Breast epithelium (tissue), 4 donors: ENCODE measurements at places on chromosomes 2 and 18.
A peak's percentile ranks its signal among the peaks of the same experiment; 100 is the strongest.

- peak; percentile 51 for DNase-seq
Observed at GRCh38 chr2:165469417-165469816, at the start of gene CSRNP3. Gene CSRNP3, plus strand, starts transcription at chr2:165469698. Its CDS starts 125,368 bp downstream, at chr2:165595066.

DNA sequence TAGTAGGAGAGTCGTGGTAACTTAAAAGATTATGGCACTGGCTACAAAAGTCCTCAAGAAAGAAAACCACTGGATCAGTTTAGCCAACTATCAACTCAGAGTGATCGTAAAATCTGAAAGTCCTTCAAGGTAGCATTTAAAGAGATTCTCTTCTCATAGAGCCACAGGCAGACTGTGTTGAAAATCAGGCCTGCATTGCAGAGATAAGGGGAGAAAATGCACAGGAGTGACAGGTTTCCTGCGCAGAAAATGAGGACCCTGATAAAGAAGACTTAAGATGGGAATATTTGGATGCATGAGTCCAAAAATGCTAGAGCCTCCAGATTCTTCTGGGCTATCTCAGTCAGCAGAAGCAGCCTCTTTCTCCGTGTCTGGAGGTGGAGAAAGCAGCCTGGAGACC lies 360.9 kb downstream of the PLCL1 start:
- DNase-seq, result no peak

- no peak for DNase-seq
Observed at GRCh38 chr2:111239107-111239506, 118.4 kb downstream of the BCL2L11 start.

GRCh38 chr18:10378688-10379420 lies 75.6 kb upstream of the APCDD1 start:
- DNase-seq, result no peak

DNA sequence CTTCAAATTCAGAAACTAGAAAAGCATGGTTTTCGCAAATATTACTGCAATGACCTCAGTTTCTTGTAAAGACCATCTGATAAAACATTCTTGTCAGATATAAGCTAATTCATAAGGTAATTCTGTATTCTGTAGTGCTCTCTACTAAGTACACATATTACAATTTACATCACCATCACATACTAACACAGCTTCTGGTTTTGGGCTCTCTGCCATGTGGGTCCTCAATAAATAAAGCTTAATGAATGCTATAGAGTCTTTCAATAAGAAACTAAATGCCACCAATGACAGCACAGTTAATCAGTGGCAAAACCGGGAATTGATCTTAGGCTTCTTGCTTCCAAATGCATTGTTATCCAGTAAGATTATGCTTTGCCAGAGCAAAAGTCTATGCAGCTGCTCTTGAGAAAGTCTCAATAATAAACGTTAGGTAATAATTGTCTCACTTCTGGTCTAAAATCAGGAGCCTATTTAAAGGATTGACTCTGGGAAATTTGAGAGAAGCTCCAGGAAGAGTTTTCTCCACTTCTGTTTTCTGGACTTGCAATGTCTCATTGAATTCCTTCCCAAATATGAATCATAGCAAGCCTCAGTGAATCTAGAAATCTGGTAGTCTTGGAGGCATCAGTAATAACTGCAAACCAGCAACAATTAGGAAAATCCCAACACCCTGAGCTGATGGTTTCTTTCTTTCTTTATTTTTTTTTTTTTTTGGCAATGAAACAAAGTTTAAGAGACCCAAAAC lies 67.9 kb upstream of the RAPGEF4 start:
- no peak for DNase-seq

GRCh38 chr18:7626175-7626921 lies 59.2 kb downstream of the PTPRM start:
- DNase-seq, result no peak

DNA sequence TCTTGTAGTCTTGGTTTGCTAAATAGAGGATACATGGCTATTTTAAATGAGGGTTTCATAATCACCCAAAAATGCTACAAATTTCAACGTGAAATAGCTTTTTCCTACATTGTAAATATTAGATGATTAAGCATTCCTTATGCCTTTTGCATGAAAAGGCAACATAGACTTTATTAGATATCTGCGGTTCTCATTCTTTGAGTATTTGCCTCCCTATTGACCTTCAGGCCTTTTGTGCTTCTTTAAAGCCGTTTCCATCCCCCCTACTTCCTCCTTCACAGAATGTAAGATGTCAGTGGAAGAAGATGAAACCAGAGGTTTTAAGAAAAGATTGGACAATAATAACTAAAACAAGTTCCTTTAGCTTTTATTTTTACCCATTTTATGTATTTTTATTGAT lies 144.1 kb downstream of the UBE2E3 start:
- DNase-seq, result no peak

DNA sequence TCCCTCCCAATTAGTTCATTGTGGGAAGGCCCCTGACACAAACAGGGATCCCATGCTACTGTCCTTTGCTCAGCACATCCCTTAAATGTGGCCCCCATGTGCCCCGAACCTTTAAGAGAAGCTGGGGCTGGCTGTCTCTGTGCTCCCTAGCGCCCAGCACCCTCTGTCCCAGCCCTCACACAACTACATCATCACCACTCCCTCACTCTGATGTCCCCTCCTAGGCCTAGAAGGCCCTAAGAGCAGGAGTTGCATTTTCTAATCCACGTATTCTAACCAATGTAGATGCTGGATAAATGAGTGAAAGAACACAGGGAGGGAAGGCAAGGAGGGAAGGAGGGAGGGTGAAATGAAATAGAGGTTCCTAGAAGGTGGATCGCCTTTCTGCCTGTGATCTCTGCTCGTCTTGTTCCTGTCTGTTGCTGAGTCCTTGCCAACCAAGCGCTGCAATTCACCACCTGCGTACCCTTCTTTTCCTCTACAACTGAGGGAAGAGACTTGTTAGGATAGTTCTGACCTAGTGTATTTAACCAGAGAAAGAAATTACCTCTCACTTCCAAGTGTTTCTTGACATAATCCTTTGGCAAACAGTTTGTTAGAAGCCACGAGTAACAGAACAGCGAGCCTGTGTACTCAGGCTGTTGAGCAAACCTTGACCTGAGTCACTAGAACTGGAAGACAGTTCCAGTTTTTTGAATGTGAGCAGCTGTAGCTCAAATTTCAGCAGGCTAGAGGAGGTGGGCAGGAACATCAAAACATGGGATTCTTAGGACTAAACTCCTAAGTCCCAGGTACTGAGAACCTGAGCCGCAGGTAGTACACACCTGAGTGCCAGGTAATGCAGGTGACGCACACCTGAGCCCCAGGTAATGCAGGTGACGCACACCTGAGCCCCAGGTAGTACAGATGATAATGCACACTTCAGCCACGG lies 181.5 kb upstream of the ID2 start:
- no peak for DNase-seq

DNA sequence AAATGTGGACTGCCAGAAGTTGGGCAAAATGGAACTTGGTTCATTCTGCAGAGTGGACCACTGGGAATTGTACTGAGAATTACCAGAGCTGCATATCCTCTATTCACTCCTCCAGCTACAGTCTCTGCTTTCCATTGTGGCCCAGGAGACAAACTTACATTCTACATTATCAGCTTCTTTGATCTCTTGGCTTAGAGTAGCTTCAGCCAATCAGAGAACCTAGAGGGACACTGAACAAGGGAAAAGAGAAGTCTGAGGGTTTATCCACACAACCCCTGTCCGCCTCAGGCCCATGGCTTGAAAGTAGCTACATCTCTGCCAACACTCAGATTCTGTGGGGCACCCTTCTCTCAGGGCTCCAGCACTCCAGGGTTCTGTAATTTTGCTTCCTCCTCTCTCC lies 251.1 kb downstream of the TRIB2 start:
- no peak for DNase-seq

DNA sequence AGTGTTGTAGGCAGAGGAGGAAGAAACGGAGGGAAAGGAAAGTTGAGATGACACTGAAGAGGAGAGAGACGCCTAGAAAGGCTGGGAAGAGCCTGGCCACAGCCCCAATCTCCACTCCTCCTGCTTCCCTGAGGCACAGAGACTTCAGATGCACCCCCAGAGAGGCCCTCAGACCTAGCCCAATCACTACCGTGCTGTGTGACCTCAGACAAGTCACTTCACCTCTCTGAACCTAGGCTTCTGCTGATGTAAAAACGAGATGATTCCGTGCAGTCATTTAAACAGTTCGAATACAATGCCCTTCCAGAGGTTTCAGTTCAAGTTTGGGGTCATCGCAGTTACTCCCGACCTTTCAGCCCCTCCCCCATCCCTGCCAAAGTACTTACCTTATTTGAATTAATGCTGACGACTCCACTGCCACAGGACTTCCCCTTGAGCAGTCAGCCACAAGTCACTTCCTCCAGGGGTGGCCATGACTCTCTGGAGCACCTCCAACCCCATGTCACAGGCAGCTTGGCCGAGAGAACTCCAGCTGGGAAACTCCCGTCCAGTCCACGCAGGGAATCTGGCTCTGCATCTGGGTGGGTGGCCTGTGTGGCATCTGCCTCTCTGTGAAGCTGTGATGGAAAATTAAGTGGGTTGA lies 105.2 kb upstream of the ID2 start:
- DNase-seq, result no peak

DNA sequence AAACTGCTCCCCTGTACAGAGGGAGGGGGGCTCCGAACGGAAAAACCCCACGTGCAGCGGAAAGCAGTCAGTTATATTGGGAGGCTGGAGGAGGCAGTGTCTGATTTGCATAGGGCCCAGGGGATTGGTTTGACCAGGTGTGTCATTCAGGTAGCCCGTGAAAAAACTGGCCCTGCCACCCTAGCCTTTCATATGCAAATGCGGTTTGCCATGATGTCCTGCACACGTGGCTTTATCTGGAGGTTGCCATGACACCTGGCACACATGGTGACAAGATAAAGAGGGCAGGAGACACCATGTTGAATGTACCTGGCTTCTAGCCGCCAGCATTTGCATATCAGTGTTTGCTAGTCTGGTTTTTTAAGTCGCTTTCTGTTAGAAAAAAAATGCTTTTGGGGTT lies 20.5 kb downstream of the SLC25A52 start:
- DNase-seq, result no peak

DNA sequence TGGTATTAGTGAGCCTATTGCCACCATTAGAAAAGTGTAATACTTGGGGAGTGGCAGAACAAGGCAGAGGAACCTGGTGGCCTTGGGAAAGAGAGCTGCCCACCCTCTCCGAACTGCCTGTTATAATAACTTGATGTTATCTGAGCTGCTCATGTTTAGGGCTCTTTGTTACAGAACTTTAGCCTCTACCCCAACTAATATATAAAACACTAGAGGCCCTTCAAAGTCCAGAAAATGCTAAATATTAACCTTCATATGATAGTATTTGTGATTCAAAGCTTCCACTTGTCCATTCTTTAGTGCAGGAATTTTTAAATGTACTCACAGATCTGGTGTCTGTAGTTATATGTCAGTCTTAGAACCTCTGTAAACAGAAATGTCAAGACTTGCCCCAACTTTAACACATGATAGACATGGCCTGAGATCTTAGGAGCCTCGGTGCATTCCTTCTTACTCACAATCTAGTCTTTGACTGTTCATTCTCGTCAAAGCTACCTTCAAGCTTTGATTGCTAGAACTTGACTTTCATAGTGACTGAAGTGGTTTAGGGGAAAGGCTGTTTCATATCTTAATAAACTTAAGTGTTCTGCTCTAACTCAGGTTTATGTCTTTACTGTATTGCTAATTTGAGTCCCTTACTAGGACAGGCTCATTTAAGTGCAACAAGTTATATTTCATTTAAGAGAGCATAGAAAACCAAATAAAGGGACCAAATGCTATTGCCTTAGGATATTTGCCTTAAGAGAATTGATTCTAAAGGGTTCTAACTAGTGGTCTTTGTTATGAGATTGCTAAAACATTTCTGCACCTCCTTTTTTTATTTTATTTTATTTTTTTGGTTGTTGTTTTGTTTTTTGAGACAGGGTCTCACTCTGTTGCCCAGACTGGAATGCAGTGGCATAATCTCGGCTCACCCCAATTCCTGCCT lies 41.6 kb downstream of the DDX1 start:
- no peak for DNase-seq

DNA sequence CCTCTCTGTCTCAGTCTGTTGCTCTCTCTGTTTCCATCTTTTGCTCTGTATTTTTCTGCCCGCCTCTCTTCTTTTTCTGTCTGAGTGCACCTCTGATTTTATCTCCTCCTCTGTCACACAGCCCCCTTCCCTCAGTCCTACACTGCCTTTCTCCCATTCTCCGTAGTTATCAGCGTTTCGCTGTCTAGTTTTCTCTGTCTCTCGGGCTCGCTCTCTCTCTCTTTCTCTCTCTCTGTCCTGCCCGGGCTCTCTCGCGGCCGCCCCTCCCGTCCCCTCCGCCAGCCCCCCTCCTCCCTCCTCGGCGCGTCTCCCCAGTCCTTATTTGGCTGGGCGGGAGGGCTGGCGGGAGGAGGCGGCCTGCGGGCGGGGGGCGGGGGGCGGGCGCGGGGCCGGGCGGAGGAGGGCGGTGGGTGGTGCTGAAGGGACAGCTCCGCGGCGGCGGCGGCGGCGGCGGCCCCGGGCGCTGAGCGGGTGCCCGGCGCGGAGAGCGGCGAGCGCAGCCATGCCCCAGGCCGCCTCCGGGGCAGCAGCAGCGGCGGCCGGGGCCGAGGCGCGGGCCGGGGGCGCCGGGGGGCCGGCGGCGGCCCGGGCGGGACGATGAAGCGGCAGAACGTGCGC lies at the start of gene KCNK3:
Gene KCNK3, plus strand, starts transcription at position 444 of the 618 bp plus-strand sequence. Its CDS starts 154 bp downstream, at position 598.
- no peak for DNase-seq

- DNase-seq, result no peak
Observed at GRCh38 chr2:161981679-161982250, 92.2 kb downstream of the DPP4 start.
